CD8-positive, alpha-beta memory T cell (primary cell): ENCODE measurements at places on chromosomes 16 and 17. TPM values are rescaled to one million over a fixed set of nuclear protein-coding genes. Genes with fewer than 3 reads are reported as not detected.
A peak's percentile ranks its signal among the peaks of the same experiment; 100 is the strongest.

- DNase-seq: no peak
Observed at GRCh38 chr17:50464736-50465135, 3.9 kb downstream of the CHAD start.

The C17orf50 gene
- not detected for total RNA-seq

The KRTAP9-4 gene
- total RNA-seq: not detected

GRCh38 chr17:10200016-10200415 is 1.6 kb upstream of the GAS7 start:
- no peak for DNase-seq

DNA sequence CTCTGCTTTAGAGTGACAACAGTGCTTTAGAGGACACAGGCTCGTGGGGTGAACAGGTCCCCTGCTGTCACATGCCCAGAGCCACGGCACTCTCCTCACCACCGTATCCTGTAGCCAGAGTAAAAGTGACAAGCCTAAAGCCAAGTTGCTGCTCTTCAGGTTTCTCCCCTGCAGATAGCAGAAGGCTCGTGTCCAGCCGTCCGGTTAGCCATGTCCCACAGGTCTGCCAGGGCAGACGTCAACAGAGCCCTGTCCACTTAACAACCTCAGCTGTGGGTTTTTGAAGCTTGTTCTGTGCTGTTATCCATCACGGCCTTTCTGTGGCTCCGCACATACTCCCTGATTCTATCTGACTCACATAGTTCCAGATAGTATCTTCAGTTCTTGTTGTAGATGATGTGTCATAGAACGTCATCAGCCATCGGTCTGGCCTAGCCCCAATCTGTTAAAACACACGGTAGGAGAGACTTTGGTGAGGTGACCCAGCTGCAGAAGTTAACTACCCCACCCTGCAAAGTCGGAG is 100.7 kb downstream of the SOCS1 start:
- no peak for DNase-seq

GRCh38 chr16:84847564-84848355 is 28.0 kb downstream of the CRISPLD2 start:
- DNase-seq: no peak

- no peak for DNase-seq
Observed at GRCh38 chr17:967122-967521, 12.5 kb downstream of the NXN start.

GRCh38 chr17:81394377-81394920 is 808 bp upstream of the BAHCC1 start:
- no peak for DNase-seq

The ZNF771 gene
- total RNA-seq: 9.8 TPM

The CLDN7 gene
- 1.1 TPM for total RNA-seq

The TOM1L1 gene
- total RNA-seq: not detected

The IL17C gene
- total RNA-seq: not detected

The ABCC11 gene
- 0.22 TPM for total RNA-seq

GRCh38 chr17:5705081-5705875 is 121.0 kb upstream of the NLRP1 start:
- DNase-seq: no peak

The KRTAP2-1 gene
- total RNA-seq: not detected

The MRC2 gene
- 10.0 TPM for total RNA-seq

- DNase-seq: no peak
Observed at GRCh38 chr17:81390873-81391255, 4.4 kb upstream of the BAHCC1 start.

DNA sequence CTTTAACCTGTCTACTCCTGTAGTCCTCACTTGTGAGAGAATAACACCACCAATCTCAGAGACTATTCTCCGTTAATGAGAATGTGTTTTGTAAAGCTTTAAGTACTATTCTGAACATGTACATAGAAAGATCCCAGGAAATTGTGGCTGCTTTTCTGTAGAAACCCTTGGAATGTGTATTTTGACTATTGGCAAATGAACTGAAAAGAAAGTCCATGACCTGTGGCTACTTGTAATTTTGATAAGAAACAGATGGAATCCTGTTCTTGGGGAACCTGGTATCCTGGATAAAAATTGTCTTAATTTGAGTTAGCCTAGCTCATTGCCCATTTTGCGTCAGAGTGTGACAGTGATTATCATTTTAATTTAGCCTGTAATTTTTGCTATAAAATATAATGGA is 9.1 kb downstream of the CTCF start:
- no peak for DNase-seq

DNA sequence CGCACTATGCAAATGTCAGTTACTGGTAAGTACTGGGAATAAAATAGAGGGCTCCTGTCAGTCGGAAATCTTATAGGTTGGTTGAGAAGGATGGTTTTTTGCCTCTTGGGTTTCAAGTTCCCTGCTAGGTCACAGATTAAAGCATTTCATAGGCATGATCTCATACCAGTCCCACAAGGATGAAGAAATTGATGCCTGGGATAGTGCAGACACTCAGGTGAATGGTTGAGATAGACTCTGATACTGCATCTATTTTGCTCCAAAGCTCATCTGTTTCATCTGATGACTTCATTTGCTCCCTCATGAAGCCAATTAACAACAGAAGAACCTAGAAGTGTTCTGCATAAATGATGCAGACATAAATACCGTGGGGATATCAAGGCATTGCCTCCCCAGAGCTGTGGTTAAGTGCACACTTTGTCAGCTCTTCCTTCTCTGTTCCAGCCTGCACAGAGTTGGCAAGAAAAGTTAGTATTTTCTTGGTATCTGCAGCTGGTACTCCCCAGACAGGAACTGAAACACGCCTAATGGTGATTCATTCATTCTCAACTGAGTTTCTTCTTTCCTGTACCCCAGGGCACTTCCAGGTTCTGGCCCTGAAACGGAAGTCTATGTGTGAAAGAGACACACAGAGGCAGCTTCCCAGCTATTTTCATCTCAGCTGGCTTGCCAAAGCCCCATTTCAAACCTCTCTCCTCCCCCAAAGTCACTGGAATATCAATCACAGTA is 418.3 kb upstream of the SALL1 start:
- no peak for DNase-seq

The GRAP gene
- total RNA-seq: 10.1 TPM

DNA sequence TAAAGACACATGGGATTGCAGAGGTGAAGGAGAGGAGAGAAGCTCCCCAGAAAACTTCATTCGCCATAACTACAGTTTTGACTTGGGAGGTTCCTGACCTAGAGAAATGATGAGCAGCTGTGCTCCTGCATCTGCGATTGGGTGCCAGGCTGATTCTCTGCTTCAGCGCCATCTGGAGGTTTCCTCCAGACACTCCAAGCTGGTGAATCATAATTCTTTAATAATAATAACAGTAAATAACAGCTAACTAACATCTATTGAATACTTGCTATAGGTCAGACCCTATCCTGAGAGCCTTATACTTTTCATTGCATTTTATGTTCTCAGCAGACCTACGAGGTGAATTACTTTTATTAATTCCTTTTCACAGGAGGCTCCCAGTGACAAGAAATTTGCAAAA is 575.8 kb downstream of the TOX3 start:
- no peak for DNase-seq

The SULT1A1 gene
- 5.9 TPM for total RNA-seq

GRCh38 chr17:17493249-17493985 is 2.8 kb downstream of the RASD1 start:
- DNase-seq: no peak

GRCh38 chr16:17512636-17513220 is 42.0 kb upstream of the XYLT1 start:
- no peak for DNase-seq

DNA sequence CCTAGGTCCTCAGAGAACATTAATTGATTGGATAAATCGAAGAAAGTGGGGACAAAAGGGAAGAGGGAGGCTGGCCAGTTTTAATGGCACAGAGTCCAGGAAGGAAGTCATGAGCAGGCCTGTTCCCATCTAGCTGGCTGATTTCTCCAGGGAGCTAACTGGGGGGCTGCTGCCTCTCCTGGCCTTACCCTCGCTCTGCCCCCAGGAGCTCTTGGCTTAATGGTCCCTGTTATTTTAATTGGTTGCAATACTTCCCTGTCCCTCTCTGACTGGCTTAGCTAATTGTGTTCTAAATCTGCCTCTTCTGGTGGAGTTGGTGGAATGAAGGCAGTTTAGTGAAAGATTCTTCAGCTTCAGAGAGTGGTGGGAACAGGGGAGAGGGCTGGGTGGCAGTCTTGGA is 61.4 kb downstream of the MGAT5B start:
- DNase-seq: no peak

GRCh38 chr17:78644224-78644623 is 67.0 kb upstream of the DNAH17 start:
- DNase-seq: no peak

GRCh38 chr16:1125471-1125870 is 27.4 kb upstream of the CACNA1H start:
- no peak for DNase-seq

DNA sequence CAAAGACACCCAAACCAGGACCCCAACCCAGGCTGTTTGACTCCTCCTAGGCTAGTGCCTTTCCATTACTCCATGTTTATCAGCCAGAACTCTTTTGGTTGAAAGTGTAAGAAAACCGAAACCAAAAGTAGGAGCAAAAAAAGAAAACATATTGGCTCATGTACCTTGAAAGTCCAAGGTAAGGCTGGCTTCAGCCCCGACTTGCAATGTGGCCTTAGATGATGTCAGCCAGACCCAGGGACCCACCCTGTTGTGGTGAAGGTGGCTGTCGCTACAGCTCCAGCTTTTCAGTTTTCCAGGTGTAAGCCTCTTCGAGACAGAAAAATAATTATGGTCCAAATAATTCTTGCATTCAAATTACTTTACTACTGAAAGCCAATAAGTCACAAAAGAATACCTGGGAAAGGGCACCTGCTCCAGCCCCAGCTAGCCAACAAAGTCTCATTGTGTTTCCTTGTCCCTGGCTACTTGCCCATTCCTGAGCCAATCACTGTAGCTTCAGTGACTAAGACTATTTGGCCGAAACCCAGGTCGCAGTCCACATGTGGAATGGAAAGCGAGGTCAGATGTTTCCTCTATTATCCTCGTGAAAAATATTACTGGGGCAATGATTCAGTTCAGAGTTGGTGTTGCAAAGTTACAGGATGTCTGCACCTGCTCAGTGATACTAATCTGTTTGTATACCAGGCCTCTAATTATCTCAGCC is 20.7 kb downstream of the DNAH9 start:
- DNase-seq: no peak

The GPR139 gene
- total RNA-seq: not detected

- DNase-seq: peak; percentile 70
Observed at GRCh38 chr17:28763804-28764266, 20.0 kb downstream of the TRAF4 start.

DNA sequence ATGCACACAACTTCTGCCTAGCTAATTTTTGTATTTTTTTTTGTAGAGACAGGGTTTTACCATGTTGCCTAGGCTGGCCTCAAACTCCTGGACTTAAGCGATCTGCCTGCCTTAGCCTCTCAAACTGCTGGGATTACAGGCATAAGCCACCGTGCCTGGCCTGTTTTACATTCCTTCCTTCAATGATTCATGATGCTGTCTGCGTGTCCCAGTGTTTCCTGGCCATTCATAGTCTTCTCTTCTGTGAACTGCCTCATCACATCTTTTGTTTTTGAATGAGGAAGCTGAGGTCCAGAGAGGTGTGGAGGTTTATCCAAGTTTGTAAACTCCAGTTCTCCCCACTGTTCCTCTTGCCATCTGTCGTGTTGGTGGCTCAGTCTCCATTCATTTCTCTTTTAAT is 64.5 kb upstream of the MED9 start:
- no peak for DNase-seq

The ITGAL gene
- total RNA-seq: 333 TPM
